ENCODE measurements at places on chromosomes 7 and 10.
A peak's percentile ranks its signal among the peaks of the same experiment; 100 is the strongest.

- DNase-seq, result peak; percentile 50
Observed at GRCh38 chr7:133861876-133862275, 265.3 kb upstream of the LRGUK start.

DNA sequence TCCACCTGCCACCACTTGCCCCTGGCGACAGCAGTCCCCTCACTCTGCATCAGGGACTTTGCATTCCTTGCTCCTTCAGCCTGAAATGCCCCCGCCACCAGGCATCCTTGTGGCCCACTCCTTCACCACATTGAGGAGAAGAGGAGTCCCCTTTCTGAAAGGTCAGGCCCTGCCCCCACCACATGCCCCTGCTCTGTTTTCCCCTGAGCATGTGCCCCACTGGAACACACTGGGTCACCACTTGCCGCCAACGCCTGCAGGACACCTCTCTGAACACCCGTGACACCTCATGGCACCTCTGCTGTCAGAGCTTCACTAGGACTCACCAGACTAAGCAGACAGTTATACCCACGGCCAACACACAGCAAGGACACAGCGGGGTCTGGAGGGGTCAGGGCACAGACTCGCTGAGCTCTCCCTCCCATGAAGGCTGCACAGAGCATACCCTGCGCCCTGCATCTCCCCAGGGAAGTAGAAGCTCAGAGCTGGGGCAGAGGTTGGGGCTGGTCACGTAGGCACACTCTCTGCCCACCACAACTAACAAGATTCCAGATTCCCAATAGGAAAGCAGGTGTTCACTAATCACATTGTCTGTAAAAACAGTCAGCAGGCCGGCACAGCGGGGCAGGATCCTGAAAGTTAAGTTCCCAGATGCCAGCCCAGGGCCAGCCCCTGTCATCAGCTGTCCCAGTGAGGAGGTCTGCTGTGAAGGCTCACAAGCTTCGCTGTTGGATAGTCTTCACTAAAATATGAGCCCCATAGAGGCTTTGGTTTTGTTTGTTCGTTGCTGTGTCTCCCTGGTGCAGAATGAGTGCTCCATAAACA, 5.8 kb upstream of the AOC1 start:
- no peak for DNase-seq

- DNase-seq, result peak; percentile 21
Observed at GRCh38 chr10:30671026-30671616, 41.6 kb upstream of the LYZL2 start.

DNA sequence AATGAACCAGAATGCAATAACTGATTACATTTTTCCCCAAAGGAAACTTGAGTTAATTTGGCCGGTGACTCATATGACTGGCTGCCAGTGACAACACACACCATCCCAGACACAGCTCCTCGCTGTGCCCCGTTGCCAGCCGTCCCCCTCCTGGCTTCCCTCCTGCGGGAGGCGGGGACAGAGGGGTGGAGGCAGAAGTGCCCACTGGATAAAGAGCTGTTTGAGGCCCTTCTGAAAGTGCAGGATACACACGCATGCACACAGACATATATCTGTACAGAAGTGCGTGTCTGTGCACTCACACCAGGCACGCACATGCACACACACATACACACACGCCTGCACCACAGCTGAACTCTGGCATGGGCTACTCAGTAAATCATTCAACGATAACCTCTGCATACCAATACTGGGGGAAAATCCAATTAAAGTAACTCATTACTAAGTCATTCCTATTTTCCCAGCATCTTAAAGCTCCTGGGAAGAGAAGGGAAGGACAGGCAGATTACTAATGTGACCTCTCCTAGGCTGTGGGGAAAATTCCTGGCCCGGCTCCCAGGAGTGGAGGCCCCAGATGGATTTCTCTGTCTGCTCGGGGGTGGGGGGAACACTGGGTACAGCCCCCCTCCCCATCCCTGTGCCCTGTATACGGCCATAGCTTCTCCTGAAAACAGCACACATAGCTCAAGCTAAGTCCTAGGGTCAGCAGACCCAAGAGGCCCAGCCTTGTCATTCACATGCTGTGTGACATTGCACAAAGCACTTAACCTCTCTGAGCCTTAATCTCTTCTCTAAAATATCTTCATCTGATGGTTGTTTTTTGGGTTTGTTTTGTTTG, 52.3 kb upstream of the MYL10 start:
- DNase-seq, result peak; percentile 54

DNA sequence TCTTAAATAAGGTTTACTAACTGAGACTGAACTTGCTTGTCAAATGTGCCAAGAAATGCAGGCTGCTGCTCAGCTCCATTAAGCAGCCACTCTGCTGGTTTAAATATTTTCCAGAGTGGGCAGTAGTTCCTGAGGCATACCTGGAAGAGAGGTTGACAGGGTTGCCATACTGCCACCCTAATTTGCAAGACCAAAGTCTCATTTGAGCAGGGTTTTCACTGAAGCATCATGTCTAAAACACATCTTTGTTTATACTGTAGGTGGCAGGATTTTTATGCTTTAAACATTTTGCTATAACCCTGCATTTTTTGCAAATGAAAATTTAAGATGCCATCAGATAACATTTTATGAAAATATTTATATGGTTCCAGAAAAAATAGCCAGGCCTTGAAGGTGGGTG, 618.0 kb upstream of the LRRTM3 start:
- DNase-seq, result peak; percentile 0

DNA sequence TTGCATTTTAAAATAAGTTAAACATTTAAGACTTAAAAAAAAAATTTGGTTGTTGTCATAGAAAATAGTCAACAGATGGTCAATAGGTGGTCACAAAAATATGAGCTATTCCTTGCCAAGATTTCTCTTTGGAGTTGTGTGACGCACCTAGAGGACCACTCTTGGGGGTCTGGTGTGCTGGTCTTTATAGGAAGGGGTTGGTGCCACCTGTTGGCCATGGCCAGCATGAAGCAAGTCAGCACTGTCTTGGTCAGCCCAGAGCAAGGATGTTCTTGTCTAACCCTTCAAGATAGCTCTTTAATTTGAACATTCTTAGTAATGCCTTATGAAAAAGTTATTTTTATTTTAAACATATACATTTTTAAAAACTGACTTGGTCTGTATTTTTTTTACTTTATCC, 267.9 kb upstream of the CNTNAP2 start:
- peak; percentile 72 for DNase-seq

DNA sequence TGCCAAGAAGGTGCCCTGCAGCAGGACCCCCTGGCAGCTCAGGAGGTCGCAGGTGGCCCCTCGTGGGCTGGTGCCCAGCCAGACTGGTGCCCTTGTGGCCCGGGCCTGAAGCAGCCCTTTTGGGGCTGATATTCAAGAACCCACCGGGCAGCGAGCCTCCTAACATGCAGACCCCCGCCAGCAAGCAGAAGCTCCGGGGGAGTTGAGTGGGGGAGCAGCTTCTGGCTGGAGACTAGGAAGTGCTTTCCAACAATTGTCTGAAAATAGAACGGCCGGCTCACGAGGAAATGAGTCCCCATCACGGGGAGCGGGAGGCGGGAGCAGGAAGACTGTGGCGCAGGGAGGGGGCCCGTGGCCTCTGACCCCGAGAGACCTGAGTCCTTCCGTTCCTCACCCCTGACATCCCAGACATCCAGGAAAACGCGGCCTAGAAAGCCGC, 9.5 kb upstream of the INTS1 start:
- no peak for DNase-seq

GRCh38 chr10:103708627-103709288, 146.6 kb downstream of the SH3PXD2A start:
- DNase-seq, result no peak

- no peak for DNase-seq
Observed at GRCh38 chr7:8560501-8560900, 127.1 kb downstream of the NXPH1 start.

- DNase-seq, result no peak
Observed at GRCh38 chr10:11006428-11006825, 11.2 kb upstream of the CELF2 start.

GRCh38 chr10:4522296-4523000, 303.6 kb upstream of the AKR1E2 start:
- DNase-seq, result no peak

- no peak for DNase-seq
Observed at GRCh38 chr7:125218076-125218475, 288.5 kb upstream of the POT1 start.

GRCh38 chr7:16919440-16919839, 37.7 kb upstream of the AGR3 start:
- no peak for DNase-seq

DNA sequence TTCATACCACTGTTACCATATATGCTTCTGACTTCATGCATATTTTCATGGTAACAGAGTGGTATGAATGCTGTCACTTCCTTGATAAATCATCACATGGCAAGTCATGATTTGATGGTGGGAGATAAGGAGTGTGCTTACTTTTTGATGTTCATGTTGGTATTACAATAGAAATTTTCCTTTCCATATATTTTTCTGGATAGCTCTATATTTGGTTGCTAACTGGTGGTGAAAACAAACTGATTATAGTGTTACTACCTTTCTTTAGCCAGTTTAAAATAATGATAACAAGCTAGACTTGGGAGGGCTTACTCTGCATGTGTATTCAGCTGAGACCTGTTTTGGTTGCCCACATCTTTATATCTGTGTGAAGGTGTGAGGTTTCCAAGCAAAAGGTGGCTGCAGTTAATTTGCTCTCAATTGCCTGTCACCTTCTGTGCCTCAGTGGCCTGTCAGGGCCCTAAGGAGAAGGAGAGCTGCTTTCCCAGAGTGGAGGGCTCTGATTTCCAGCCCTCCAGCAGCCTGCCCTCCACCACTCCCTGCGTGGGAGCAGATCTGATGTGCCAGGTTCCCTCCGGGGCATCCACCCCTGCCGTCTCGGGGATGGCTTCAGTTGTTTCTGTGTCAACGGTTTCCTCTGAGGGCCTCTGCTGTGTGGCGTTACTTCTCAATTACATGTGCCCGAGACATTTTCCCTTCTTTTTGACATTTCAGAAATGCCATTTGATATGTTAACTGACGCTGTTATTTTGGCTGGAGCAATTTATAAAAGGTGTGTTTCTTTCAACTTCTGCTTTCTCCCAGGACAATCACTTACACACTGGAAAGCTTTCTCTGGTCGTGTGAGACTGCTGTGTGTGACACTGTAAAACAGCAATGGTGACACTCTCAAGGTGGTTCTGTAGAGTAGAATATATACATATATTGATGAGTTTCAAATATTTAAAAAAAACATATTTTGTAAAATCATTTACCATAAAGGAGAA, 107.7 kb upstream of the KLF6 start:
- no peak for DNase-seq
